Mesenteric fat pad (tissue), 1 donor: ENCODE measurements at places on chromosomes 3 and 15. TPM values are rescaled to one million over a fixed set of nuclear protein-coding genes. Genes with fewer than 3 reads are reported as not detected.

The ZPLD1 gene
- total RNA-seq, result not detected

The TBC1D21 gene
- total RNA-seq, result not detected

The EFHB gene
- total RNA-seq, result 1.3 TPM

The SLC22A14 gene
- 0.48 TPM for total RNA-seq

The BUB1B gene
- total RNA-seq, result 0.39 TPM

The KPNA4 gene
- total RNA-seq, result 64.3 TPM

The NMNAT3 gene
- total RNA-seq, result 4.6 TPM

The ISLR gene
- total RNA-seq, result 35.5 TPM
